ENCODE measurements at places on chromosomes 4 and X. TPM values are rescaled to one million over a fixed set of nuclear protein-coding genes. Genes with fewer than 3 reads are reported as not detected.

Gene FGF16
- not detected for total RNA-seq

Gene DSPP
- total RNA-seq = not detected

Gene TMSB15A
- not detected for total RNA-seq

DNA sequence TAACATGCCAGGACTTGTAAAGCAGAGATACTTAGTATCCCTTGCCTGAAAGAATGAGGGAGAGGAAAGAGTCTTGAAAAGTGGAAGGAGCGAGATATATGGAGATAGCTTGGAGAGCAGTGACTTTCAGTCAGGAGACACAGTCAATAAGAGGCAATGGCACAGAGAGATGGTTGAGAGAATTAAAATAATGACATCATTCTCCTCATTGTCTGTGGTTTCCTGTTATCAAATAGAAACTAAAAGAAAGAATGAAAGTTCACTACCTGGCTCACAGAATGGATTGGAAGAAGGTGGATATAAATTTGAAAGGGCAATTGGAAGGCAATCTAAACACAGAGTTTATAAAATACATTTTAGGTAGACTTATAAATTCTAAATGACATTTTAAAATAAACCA lies 760.2 kb upstream of the AADAT start:
- no peak for DNase-seq
